ENCODE measurements at places on chromosomes 12 and 14. TPM values are rescaled to one million over a fixed set of nuclear protein-coding genes. Genes with fewer than 3 reads are reported as not detected.

Gene LUM
- 449 TPM for total RNA-seq

Gene PLEKHH1
- 4.3 TPM for total RNA-seq

Gene RHEBL1
- 0.31 TPM for total RNA-seq

Gene CACNA2D4
- 3.2 TPM for total RNA-seq

Gene ESR2
- 0.21 TPM for total RNA-seq

Gene TMEM63C
- total RNA-seq = 0.92 TPM

Gene TMTC1
- 67.0 TPM for total RNA-seq
